Stimulated activated CD8-positive, alpha-beta memory T cell treated with anti-CD3 and anti-CD28 coated beads, Interleukin-4, amount 100 ng/mL, for 1 hour (primary cell): ENCODE measurements at places on chromosomes 11 and 22.
A peak's percentile ranks its signal among the peaks of the same experiment; 100 is the strongest.

GRCh38 chr11:69122326-69122629 lies 33.5 kb upstream of the SMIM38 start:
- no peak for DNase-seq

GRCh38 chr11:13861411-13861810 lies 101.1 kb upstream of the SPON1 start:
- no peak for DNase-seq

DNA sequence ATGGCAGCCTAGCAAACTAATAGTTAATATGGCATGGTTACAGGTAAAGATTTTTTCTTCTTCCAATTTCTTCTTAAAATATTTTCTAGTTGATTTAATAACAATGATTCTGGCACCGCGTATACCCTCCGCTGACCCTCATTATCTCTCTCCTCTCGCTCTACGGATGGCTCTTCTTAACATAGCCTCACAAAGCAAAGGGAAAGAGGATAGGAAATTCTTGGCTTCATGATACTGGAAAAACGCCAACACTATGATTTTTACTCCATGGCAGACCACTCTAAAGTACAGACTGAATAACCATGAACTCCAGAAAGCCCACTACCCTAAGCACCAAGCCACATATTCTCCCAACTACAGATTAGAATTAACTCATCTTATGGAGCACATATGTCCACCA lies 6.1 kb downstream of the PI4KA start:
- no peak for DNase-seq

DNA sequence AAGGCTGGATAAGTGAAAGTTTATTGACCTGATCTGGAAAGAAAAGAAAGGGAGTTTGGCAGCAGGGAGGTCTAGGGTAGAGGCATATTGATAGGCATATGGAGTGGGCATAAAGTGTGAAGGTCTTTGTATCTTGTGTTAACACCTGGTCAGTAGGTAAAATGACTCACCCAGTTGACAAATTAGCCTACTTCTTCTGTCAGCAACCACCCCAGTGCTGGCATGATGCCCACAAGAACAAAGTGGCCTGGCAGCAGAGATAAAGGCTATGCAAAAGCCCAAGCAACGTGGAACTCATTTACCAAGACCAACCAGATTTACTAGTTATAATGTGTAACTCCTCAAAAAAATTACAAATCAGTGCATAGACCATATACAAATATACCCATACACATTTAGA lies 4.9 kb downstream of the OR10A3 start:
- no peak for DNase-seq

- DNase-seq, result no peak
Measured at GRCh38 chr22:29733362-29734201, 13.8 kb downstream of the CABP7 start.

GRCh38 chr11:95790933-95791708 lies 823 bp downstream of the CEP57 start:
- DNase-seq, result peak; percentile 27

DNA sequence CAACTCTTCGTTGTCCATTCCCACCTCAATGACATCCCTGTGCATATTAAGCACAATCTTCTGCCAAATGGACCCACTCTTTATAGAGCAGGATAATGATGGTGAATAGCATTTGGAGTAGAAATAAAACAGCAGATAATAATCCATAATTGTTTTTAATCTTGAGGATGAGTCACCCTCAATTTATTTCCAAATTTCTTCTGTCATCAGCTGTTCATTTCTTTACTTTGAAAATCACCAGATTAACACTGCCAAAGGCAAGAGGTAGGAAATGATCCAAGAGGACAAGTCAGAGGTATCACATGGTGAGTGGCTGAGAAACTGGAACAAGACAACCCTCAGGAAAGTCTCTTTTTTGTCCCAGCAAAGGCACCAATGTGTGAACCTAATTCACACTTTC lies 7.3 kb upstream of the AMBRA1 start:
- DNase-seq, result no peak

DNA sequence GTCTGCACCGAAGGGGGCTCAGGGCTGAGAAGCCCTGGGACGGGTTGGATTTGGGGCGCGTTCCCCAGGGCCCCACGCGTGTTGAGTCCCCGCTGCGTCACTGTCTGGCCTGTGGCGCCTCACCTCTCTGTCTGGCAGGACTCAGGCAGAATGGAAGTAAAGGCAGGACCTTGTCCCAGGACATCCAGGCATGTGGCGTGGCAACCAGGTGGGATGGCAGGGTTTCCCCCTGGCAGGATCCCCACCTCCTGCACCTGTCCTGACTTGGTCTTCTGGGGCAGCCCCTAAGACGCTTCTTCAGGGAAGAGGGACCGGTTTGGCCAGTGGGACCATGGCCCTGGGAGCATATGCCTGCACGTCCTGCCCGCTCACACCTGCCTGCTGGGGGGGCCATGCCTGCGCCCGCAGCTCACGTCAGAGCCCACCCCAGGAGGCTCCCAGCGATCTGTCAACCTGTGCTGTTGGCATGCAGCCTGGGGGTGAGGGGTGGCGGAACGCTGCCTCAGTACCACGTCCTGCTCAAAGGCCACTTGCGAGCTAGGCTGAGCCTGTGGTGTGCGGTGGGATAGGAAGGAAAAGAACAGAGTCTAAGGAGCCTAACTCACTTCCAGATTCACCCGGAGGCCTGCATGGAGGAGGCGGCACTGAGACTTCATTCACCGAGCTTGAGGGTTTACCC lies 72.7 kb downstream of the KCNQ1 start:
- no peak for DNase-seq

GRCh38 chr11:103055221-103055890 lies 36.6 kb downstream of the DCUN1D5 start:
- DNase-seq, result no peak

GRCh38 chr11:133681901-133682300 lies 149.6 kb upstream of the OPCML start:
- DNase-seq, result no peak

GRCh38 chr11:119538753-119539152 lies 115.8 kb upstream of the THY1 start:
- DNase-seq, result no peak

GRCh38 chr22:40328546-40329456 lies 17.5 kb upstream of the ADSL start:
- no peak for DNase-seq

- DNase-seq, result no peak
Measured at GRCh38 chr22:27885977-27886842, 32.8 kb downstream of the PITPNB start.

GRCh38 chr11:34161812-34162492 lies 56.5 kb downstream of the NAT10 start:
- DNase-seq, result no peak

DNA sequence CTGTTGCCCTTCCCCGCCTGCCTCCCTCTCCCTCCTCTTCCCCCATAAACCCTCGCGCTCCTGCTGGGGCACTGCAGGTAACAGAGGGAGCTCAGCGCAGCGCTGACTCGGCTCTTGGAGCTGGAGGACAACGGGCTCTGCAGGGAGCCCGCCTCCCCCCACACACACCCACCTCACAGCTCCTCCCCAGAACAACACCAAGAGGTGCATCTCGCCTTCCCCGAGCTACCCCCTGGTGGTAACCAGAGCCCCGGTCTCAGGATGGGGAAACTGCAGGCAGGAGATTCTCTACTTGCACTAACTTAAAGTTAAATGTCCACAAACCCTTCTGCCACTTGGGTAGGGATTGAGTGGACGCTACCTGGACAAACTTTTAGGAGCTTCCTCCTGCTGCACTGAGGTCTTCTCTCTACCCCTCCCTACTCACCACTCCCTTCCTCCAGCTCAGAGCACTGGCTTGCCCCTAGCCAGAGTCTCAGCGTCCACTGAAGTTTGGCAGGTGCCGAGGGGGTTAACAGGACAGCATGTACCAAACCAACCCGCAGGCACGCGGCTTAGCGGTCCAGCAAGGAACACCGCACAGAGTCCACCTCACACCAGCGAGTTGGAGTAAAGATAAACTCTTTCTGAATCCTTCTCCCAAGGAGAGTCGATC lies 4.0 kb upstream of the SCN4B start:
- DNase-seq, result no peak

DNA sequence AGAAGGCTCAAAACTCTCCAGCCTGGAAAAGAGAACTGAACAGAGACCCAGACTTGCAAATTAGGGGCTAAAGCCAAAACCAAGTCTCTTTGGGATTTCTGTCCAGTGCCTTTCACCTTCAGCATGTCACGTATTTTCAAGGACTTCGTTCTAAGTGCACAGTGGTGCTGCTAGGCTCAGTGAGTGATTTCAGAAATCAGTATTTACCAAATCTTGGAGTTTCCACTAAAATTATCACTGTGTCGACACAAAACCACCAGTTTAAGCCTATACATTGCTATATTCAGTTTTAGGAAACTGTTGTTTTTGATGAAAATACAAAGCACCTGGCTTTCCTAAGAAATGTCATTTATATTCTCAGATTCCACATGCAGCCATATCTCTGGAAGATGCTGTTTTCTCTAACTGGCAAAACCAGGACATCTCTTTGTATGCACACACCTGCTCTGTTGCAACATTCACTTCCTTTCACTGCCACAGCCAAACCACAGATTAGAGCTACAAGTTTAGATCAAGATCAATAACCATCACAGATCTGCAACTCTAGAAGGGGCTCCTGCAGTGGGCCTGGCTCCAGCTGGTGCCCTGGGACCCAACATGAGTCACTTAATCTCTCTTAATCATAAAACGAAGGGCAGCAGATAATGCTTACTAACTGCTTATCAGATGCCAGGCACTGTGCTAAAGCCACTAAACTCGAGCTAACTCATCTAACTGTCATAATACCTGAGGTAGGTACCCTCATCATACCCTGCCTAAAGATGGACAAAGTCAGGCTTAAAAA lies 22.3 kb downstream of the SMCO4 start:
- no peak for DNase-seq

DNA sequence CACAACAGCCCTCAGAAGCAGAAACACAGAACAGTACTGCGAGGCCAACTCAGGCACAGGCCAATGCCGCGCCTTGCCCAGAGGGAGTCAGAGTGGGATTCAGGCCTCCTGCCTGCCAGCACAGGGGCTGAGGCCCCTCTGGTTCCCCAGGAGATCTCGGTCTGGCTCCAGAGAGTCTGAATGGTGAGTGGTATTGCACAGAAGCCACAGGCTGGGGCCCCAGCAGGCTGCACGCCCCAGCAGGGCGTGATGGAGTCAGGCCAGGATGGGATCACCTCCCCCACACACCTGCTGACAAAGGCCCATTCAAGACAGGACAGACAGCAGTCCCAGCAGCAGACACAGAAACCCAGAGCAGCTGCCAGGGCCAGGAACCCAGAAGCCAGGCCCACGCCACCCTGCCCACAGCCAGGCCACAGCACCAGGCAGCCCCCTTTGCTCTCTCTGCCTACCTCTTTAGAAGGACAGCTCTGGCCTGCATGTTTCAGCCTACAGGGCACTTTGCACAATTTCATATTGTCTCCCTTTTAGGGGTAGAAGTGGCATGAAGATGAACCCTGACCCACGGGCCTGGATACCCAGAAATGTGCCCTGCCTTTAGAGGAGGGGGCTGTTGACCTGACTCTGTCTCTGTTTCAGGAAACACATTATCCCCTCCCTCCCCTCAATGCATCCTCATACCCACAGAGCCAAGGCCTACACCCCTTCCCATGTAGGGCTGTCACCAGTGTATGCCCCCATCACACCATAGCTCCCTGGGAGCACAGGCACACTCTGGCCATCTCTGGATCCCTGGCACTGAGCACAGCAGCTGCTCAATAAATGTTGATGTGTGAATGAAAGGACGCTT lies 6.1 kb downstream of the FXYD6 start:
- no peak for DNase-seq

- DNase-seq, result no peak
Measured at GRCh38 chr11:70322666-70323065, 52.2 kb downstream of the PPFIA1 start.

GRCh38 chr22:48714231-48714630 lies 1113.4 kb downstream of the BRD1 start:
- no peak for DNase-seq

DNA sequence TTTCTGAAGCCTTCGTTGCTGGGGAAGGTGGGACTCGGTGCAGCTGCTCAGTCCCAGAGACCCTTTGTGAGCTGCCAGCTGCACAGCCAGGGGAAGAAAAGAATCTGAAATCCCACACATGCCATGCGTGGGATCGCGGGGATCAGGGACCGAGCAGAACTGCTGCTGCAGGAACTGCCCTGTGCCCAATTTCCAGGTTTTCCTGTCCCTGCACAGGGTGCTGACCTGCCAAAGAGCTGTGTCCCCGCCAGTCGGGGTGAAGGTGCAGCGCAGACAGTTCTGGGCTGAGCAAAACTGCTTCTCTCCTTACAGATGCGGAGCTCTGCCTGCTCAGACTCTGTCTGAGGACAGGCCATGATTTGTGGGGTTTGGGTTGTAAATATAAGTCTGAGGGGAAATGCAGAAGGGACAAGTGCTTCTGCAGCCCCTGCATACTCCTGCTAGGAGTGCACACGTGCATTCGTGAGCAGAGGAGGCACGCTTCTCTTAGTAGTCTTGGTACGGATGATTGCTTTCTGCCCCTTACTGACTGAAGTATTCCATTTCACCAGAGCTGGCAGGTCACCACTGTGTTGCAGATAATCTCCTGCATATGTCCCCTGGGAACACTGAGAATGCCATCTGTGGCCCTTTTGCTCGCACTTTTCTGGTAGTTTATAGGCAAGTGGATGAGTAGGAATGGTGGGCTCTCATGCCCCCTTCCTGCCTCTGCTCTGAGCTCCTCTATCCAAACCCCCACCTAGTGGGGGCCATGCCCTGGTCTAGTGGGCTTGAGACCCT lies 141.4 kb downstream of the PARVA start:
- DNase-seq, result no peak

- DNase-seq, result no peak
Measured at GRCh38 chr22:49856343-49856742, 2.7 kb downstream of the ZBED4 start.

DNA sequence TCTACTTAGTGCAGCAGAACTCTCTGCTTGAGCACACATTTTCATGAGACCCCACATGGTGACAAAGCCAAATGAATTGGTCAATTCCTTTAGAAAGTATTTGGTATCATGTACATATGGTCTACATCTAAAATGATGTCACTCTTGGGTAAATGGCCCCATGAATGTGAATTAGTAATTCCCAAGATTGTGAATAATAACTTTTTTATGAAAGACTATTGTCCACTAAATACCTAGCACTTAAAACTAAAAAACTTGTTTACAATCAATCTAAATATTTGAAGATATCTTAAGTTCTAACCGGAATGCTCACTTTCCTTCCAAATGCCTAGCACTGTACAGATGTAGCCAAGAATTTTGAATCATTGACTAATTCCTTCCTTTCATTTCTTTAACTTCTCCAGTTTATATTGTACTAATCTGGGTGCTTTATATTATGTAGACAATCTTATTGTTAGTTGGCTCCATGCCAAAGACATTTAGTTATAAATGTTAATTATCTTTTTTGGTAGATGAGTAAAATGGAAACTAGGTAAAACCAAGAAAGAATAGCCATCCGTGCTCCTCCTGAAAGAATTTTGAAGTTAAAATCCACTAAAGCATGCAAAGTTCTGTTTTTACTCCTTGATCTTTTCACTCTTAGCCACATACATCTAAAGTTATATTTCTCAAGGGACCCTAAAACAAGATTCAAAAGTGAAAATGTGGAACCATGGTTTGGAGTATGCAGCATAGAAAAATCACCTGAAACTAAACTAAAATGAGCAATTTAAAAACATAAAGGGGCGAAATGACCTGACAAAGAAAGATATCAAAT lies 145.0 kb upstream of the ARHGAP20 start:
- DNase-seq, result no peak

GRCh38 chr22:43435851-43436811 lies 24.3 kb downstream of the MPPED1 start:
- DNase-seq, result no peak
